SJSA1 (cell line): ENCODE measurements at places on chromosomes 1 and 21. TPM values are rescaled to one million over a fixed set of nuclear protein-coding genes. Genes with fewer than 3 reads are reported as not detected.

DNA sequence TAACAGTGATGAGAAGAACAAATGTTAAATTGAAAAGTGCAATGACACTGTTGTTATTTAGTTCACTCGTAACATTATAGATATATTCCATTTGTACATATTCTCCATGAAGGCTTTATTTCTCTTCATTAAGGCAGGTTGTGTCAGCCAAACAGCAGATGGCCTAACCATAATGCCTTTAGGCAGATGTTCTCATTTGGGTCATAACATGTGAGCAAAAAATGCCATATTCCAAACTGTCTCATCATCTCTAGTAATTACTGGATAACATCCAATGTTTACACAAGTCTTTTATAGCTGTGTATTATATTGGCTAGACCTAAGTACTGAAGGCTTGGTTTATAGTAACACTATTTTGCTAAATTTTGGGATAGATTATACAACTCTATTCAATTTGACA is 87.2 kb upstream of the CHODL start:
- no peak for DNase-seq

Gene KIFAP3
- 14.5 and 15.1 TPM in 2 replicates for total RNA-seq

Gene UBL4B
- total RNA-seq = not detected in 2 replicates

GRCh38 chr1:21620011-21620410 is 49.1 kb downstream of the RAP1GAP start:
- DNase-seq = no peak

- DNase-seq = no peak
Measured at GRCh38 chr1:159799446-159799985, 2.6 kb upstream of the FCRL6 start.

GRCh38 chr1:222071387-222071786 is 329.5 kb upstream of the DUSP10 start:
- DNase-seq = no peak

- DNase-seq = no peak
Measured at GRCh38 chr1:91189096-91189495, 167.3 kb upstream of the ZNF644 start.

DNA sequence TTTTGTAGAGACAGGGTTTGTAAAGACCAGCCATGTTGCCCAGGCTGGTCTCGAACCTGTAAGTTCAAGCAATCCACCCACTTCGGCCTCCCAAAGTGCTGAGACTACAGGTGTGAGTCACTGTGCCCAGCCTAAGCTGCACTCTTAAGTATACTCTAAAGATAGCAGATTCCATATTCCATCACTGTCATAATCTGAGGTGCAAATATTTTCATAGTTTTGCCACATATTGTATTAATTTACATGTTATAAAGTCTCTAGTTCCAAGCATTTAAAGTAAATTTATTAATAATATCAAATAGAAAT is 121.3 kb downstream of the HFM1 start:
- no peak for DNase-seq

DNA sequence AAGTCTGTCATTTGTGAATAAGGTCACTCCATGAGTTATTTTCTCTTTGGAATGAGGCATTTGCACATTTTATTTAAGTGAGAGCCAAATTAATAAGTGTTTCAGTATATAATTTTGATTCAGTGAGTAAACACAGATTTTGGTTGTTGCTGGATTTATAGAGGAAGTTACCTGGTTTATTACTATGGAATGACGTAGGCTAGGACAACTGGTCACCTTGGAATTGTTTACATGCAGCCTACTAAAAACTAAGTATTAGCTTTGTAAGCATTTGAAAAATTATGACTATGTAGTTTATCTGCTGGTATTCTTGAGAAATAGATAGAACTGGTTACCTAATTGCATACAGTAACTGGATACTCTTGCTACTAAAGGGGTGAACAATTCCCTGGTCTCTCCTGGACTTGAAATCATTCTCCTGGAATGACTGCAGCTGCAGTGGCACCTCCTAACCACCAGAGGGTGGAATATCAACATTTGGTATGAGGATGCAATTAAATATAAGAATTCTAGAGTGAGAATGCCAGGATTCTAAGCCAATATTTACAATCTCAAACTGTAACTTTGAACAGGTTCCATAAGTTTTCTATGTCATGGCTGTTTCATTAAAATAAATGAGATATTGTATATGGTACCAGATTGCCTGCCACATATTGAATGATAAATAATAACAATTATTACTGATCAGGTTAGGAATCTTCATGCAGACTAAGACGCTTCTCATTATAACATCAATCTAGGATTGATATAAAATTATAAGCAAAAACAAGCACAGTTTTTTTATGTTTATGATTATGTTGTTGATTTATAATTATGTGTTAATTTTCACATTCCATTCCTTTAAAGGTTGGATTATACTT is 3.5 kb upstream of the KRTAP27-1 start:
- peak; percentile 20 for DNase-seq

DNA sequence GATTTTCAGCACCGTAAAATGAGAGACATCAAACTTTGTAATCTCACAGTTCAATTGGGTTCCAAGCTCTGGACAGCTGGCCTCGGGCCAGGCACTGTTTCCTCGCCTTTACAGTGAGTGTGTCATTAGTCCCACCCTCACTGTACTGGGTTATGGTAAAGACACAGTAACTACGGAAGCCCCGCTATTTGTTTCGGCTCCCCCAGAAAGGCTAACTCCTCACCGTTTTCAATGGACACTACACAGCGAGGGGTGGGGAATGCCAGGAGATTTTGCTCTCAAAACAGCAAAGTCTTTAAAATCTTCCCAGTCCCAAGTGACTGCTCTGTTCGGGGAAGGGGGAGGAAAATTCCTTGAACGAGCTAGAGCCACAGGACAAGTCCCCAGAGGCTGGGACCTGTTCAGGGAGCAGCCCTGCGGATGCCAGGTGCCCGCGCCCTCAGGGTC is 757 bp upstream of the SPSB1 start:
- peak; percentile 67 for DNase-seq

- no peak for DNase-seq
Measured at GRCh38 chr1:36572142-36572715, 89.5 kb upstream of the CSF3R start.

- DNase-seq = peak; percentile 98
Measured at GRCh38 chr1:203556047-203556851, 62.3 kb downstream of the OPTC start.

- DNase-seq = no peak
Measured at GRCh38 chr1:230149751-230150584, 82.9 kb downstream of the GALNT2 start.

Gene ATAD3B
- total RNA-seq = 24.0 and 33.8 TPM in 2 replicates

GRCh38 chr1:85243372-85243771 is 16.1 kb downstream of the C1orf52 start:
- DNase-seq = no peak

Gene RHD
- not detected in 2 replicates for total RNA-seq
